Chondrocyte (in vitro differentiated cells): ENCODE measurements at places on chromosomes 6 and 20.
A peak's percentile ranks its signal among the peaks of the same experiment; 100 is the strongest.

- no peak for DNase-seq
Observed at GRCh38 chr6:157665180-157665579, 157.9 kb upstream of the SNX9 start.

DNA sequence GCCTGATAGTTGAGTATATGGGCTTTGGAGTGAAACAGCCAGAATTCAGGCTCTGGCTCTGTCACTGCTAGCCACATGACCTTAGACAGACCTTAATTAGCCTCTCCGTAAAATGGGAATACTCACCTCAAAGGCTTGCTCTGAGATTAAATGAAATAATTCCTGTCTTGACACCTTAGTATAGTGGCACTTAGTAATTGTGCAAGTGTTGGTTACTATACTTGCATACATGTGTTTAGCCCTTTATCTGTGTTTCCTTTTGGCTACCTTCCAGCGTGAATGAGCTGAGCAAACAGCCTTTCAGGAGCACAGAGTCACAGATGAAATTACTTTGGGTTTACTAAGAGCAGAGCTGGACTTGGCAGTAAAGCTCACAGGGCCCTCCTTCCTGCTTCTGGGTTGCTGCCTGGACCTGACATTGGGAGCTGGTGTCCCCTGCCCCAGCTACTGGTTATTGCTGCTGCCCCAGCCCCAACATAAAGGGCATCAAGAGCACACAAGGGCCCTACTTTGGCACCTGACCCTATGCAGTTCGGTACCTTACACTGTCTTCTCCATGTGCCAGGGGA, 32.8 kb downstream of the CD164 start:
- no peak for DNase-seq

DNA sequence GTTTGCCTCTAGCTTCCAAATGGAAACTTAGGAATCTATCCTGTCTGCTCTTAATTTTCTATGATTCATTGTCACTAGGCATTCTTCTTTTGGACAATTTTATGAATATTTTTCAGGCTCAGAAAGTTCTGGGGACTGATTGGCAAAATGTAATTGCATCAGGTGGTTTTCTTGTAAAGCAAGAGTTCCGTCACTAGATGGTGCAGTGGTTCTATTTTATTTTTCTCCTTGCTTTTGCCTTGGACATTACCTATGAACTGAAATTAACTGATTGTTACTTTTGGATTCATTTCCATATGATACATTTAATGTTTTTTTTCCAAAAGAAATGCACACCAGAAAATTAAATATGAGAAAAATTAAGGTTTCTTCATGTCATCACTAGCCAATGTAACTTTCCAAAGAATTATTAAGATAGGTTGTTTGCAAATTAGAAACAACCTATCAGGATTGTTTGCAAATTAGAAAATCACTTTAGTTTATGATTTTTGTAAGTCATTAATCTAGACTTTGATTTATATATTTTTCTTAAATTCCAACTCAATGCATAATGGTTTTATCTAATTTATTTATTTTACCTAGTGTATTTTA, 48.0 kb downstream of the TMEM170B start:
- no peak for DNase-seq

GRCh38 chr6:134878136-134878535, 71.8 kb downstream of the ALDH8A1 start:
- DNase-seq = no peak

DNA sequence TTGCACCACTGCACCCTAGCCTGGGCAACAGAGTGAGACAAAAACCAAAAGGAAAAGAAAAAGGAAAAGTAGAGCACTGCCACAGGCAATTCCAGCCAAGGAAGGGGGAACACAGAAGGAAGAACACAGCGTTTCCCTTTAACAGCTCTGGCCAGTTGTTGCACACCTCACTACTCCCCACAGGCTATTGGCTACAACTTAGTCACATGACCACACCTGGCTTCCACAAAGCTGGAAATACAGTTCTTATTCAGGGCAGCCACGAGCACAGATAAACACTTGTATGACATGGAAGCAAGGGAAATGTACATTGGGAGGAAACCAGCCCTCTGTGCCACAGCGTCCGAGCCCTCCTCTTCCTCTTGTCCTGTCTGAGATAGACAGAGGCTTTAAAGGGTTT, 249.0 kb upstream of the JARID2 start:
- no peak for DNase-seq

DNA sequence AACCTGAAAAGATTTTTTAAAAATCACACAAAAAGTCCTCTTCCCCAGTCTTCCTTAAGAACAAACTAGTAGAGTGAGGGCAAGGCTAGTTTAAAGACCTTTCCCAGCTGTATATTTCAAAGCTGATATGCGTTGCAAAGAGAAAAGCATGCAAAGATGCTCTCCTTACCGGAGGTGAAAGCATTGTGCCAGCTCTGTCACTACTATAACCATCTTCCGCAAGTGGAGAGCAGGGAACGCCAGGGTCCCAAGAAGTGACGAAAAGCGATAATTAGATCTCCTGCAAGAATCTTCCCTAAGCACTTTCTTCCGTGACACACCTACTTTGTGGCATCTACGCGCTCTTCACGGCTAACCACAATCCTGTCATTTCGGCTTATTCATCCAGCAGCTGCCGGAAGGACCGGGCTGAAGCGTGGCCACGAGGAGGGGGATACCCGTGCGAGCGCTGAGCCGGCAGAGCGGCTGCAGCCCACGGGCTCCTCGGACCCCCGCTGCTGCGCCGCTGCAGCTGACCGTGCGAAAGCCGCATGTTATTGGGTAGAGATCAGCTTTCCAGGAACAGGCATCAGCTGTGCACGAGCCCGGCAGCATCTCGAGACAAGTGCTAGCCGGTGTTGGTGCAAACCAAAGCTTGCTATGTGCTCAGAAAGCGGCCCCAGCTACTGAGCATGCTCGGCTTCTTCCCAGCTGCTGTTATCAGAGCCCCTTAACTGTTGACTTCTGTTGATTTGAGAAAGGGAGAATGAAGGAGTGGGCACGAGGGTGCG, 57.2 kb upstream of the ARHGAP18 start:
- no peak for DNase-seq

- DNase-seq = no peak
Observed at GRCh38 chr6:34114695-34115402, 31.0 kb downstream of the GRM4 start.

GRCh38 chr20:3328501-3328900, 79.0 kb downstream of the DNAAF9 start:
- DNase-seq = no peak

- peak; percentile 99 for DNase-seq
Observed at GRCh38 chr6:19836799-19837510, at the start of gene ID4. ID4 (plus strand) TSS chr6:19837370; CDS start chr6:19837755, 385 bp downstream.

GRCh38 chr6:26275663-26276062, 89.3 kb upstream of the BTN3A2 start:
- no peak for DNase-seq

DNA sequence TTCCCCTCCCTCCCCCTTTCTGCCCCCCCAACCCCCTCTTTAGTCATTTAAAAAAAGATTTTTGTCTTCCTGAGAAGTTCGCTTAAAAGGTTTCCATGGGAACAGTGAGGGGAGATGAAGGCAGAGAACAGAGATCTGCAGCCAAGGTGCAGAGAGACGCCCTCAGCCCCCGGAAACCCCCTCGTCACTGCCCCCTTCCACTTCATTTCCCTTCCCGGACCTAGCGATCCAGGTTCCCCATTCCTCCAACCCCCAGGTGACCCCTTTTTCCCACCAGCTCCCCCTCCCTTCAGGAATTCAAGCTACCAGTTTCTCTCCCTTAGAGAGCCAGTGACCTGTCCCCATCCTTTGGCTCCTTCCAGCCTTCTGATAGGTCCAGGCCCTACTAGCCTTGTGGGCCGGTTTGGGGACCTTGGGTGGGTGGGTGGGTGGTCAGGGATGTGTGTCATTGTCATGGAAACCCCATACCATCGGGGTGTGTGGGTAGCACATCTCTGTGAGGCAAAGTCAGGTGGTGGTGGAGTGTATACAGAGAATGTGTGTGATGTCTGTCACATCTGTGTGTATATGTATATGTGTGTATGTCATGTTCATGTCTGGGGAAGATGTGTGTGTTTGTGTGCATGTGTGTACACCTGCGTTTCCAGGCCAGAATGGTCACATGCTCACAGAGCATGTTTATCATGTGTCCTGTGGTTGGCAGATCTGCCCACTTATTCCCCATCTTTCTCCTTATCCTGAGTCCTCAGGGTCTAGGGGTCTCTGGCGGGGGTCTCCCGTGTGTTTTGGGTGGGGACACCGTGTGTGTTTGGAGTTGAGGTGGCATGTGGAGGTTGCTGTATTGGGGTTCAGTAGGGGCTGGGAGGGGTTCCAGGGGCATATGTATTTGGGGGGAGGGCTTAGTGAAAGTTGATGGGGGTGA, 7.0 kb downstream of the SYNGAP1 start:
- no peak for DNase-seq
